ENCODE measurements at places on chromosomes 2 and 18.

DNA sequence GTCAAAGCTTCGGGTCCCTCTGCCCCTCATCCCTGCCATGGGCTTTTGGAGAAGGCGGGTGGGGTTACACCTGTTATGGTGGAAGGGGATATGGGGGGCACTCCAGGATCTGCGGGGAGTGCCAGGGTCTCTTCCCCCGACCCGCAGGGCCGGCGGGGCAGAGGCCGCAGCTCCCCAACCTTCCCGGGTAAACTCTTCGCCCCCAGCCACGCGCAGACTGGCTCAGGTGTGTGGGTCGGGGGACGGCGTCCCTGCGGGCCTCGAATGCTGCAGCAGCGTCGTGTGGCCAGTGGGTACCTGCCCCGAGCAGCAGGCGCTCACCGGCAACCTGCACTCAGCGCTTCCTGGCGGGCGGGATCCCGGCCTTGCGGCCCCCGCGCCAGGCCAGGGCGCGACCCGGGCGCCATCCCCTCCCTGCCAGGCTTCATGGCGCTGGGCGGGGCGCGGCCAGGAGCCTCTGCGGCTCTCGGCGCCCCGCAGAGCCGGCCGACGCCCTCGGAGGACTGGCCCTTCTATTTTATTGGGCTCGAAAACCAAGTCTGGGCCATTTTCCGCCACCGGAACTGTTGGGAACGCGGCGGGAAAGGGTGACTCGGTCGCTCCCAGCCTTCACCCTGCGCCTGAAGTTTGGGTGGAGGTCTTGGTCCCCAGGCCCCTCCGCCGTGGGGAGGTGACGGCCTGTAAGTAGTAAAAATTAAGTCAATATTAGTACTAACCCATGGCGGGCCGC lies 4.5 kb downstream of the GBX2 start:
- DNase-seq: peak; percentile 81

GRCh38 chr2:10089565-10090190 lies 9.5 kb upstream of the CYS1 start:
- no peak for DNase-seq

- no peak for DNase-seq
Observed at GRCh38 chr2:150023663-150024062, 436.1 kb upstream of the MMADHC start.

- DNase-seq: peak; percentile 49
Observed at GRCh38 chr2:3911882-3912455, 208.6 kb downstream of the DCDC2C start.

- no peak for DNase-seq
Observed at GRCh38 chr18:24249716-24250115, 110.9 kb downstream of the CABYR start.

DNA sequence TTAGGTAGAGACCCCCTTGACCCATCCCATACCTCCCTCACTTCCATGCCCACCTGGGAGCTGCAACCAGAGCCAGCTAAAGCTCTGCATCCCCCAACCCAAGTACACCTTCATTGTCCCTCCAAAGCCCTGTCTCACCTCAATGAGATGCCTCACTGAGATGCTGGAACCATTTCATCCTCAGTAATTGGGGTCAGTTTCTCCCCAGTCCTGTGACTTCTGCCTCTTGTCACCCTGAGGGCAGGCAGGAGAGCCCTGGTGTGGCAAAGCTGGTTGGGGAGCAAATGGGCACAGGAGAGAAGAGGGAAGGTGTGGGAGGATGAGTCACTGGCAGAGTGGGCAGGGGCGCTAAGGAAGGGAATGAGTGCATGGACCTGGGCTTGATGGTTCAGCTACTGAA lies 27.9 kb upstream of the NT5DC4 start:
- peak; percentile 26 for DNase-seq

- DNase-seq: no peak
Observed at GRCh38 chr2:241584436-241584835, 25.9 kb downstream of the BOK start.

DNA sequence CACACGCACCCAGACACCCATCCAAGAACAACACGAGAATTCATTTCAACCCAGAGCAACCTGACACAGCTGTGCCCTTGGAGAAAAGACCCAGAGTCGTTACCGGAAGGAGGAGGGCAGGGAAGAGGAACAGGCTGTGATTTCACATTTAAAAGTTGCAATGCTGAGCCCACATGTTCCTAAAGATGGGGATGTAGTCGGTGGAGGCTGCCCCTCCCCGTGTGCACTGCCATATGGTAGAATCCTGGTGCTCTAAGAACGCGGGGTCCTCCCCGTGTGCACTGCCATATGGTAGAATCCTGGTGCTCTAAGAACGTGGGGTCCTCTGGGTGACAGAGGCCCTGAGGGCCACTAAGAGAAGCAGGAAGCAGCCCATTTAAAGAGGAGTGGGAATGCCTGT lies 10.9 kb downstream of the MTERF4 start:
- peak; percentile 20 for DNase-seq

DNA sequence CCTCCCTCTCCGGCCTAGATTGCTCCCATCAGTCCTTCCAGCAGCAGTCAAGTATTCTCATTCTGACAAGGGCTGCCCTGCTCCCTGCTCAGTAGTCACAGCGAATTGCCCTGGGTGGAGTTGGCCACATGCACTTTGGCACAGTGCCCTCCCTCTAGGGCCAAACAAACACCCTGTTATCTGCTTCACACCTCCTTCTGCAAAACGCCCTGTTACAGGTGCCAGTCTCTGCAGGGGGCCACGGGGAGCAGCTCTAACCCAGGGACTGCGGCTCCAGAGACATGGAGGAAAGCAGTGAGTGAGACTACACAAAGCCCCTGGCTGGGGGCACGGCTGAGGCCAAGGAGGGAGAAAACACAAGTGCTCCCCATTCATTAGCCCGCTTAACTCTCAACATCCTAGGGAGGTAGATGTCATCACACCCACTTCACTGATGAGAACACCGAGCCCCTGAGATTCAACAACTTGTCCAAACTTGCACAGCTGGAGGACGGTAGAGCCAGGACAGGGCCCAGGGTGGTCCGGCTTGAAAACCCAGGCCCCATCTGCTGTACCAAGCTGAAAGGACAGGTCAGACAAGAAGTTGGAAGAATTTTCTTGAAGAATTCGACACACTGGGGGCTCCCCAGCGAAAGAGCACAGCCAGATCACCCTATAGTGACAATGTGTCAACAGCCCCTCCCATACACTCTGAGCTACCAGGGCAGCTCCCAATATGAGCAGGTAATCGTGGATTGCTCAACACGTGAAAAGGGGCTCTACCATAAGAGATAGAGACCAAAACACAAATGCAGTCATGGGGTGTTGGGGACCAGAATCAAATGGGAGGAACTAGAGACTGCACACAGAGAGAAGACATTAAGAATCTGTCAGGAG lies 8.7 kb upstream of the TFCP2L1 start:
- no peak for DNase-seq

- DNase-seq: no peak
Observed at GRCh38 chr2:144151405-144151804, 368.5 kb downstream of the ZEB2 start.

DNA sequence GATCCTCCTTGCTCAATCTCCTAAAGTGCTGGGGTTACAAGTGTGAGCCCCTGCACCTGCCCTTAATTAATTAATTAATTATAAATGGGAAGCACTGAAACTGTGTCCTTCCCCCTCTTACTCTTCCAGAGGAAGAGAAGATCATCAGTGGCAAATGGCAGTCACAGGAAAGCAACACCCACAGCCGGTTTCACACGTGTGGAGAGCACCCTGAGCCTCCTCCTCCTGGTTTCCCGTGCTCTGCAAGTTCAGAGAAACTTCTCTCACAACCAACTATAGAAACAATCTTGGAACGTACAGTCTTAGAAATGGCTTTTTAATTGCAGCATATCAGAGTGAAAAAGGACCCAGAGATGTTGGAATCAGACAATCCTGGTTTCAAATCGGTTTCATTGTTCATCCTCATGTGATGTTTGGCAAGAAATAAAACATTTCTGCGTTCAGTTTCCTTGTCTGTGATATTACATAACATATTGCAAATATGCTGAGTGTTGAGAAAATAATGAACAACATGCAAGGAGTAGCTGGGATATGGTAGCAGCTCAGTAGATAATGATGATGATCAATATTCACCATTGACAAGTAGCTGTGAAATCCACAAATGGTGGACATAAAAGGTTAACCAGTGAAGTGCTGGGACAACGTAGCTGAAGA lies 141.0 kb upstream of the KCTD1 start:
- no peak for DNase-seq

GRCh38 chr2:187527262-187527661 lies 27.0 kb downstream of the TFPI start:
- no peak for DNase-seq

DNA sequence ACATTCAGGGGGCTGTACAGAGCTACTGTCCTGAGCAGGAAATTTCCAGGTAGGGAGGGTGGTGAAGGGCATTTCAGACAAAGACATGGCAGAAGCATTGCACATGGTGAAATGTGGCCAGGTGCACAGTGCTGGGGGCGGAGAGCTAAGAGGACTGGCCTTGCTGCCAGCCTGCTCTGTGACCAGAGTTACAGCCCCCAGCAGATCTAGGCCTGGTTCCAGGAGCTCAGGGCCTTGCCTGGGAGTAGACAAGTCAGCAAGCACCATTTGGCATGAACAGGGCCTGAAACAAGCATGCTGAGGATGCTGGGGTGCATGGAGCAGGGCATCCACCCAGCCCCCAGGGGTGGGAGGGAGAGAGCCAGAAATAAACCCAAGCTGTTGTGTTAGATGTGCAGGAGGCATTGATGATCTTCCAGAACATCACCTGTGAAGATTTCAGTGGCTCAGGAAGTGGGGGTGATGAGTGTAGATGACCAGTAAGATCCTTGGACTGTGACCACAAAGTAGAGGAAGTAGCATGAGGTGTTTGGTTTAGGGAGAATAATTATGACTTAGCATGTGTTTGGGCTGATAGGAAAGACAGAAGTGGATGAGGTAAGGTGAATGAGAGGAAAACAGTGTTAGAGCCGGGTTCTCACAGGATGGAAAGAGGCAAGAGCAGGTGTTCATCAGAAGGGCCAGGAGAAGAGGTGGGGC lies 61.1 kb downstream of the COA5 start:
- DNase-seq: no peak

DNA sequence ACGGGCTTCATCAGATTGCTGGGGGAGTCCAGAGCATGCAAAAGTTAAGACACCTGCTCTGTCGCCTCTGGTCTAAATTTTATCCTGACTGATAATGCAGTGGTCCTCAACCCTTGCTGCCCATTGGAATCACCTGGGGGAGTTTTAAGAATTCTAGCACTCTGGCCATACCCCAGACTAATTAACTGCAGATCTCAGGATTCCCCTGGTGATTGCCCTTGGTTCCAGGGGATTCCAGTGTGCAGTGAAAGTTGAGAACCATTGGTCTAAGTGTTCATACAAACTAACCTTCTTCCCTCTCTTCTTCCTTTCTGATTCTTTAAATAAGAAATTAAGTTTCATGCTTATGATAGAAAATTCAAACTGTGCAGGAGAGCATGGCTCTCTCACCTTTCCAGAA lies 105.7 kb upstream of the MGAT5 start:
- DNase-seq: no peak

- DNase-seq: no peak
Observed at GRCh38 chr18:13629841-13630715, 96.3 kb downstream of the FAM210A start.

DNA sequence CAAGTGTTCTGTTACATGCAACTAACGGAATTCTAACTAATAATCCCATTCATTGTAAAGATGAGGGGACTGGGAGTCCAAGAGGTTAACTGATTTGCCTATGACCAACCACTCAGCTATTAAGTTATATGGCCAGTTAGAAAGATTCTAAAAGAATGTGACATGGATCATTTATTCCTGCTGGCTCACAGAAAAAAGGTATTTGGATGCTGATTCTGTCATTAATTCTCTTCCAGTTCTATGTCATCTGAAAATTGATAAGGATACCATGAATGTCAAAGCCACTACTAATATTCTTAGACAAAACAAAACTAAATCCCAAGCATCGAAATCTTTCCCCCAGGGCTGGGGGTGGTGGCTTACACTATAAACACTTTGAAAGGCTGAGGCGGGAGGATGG lies 41.2 kb upstream of the GORASP2 start:
- DNase-seq: no peak

- DNase-seq: no peak
Observed at GRCh38 chr18:32469691-32470459, 807 bp downstream of the GAREM1 start.

DNA sequence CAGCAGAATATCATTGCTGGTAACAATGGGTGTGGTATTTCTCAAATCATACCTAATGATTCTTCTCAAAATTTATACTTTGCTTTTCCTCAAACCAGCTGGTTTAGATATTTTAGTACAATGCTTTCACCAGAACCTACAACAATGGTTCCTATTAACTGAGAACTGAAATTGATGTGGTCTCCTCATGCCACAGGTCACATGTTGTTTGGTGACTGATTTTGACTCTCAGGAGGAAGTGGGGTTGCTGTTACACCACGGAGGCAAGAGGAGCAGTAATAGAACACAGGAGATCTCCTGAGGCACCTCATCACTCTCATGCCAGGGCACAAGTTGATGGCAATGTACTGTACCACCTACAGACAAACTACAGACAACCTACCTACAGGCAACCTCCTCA lies 3.0 kb upstream of the CEP68 start:
- no peak for DNase-seq

GRCh38 chr18:35030277-35030989 lies 10.8 kb upstream of the MAPRE2 start:
- DNase-seq: no peak

- DNase-seq: no peak
Observed at GRCh38 chr18:42028247-42028832, 73.3 kb downstream of the PIK3C3 start.

DNA sequence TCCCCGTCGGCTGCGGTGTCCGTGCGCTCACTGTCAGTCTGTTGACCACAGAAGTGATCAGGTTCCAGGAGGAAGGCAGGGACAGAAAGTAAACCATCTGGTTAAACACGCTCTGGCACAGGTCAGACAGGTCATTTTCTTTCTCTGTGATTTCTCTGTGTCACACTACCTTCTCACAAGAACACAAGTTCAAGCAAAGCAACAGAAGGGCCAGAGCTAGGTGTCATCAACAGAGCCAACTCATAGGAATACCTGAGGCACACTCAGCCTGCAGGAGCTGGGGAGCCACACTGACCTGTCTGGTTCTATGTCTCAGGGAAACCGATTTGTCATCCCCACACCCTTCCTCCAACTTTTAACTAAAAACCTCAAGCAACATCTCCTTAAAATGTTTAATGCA lies 115.1 kb upstream of the ZBTB14 start:
- no peak for DNase-seq

- DNase-seq: no peak
Observed at GRCh38 chr2:10344105-10345066, 41.7 kb downstream of the HPCAL1 start.

- no peak for DNase-seq
Observed at GRCh38 chr18:4236940-4237663, 218.0 kb downstream of the DLGAP1 start.

DNA sequence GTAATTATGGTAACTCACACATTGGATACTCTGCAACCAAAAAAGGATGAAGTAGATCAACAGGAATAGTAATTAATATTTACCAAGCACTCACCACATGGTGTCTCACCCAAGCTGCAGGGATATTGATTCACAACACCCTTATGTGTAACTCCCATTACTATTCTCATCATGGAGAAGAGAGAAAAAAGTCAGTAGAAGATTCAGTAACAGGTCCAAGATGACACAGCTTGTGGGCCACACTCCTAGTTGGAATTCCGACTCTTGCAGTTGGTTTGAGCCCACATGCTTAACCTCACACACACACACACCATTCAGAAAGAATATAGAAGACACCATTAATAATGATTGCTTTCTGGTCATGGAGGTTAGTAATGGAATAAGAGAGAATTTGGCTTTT lies 1.7 kb upstream of the MLPH start:
- DNase-seq: no peak

GRCh38 chr2:200741468-200742202 lies 70.1 kb upstream of the BZW1 start:
- no peak for DNase-seq

All from mesenteric fat pad (tissue), 1 donor.